ENCODE measurements at places on chromosomes 13 and 19. TPM values are rescaled to one million over a fixed set of nuclear protein-coding genes. Genes with fewer than 3 reads are reported as not detected.

DNA sequence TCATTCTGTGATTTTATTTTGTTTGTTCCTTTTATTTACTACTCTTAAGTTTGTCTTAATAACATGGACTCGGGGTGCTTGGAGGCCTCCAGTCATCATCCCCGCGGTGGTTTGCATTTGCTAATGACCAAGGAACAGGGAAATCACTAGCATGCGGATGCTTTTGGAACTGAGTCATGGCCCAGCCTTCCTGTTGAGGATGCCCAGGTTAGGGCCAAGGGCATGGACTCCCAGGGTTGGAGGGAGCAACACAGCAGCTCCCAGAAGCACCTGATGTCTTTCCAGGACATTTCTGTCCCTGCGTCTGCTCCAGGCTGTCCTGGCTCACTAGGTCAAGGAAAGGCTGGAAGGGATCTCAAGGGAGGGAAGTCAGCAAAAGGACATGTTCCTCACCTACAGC is 423.7 kb upstream of the TSHZ3 start:
- no peak for DNase-seq

DNA sequence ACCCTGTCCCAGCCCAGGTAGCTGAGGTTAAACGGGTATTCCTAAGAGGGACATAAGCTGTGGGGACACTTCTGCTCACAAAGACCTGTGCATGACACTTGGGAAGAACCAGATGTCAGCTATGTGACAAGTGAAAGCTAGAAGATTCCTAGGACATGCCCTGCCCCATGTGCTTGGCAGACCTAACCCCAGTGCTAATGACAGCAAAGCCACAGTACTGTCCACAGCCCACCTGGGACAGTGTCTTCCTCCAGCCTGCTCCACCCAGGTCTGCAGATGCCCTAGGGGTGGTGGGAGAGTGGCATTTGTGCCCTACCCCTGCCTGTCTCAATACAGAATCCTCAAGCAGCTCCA is 18.4 kb upstream of the EPHX3 start:
- no peak for DNase-seq

DNA sequence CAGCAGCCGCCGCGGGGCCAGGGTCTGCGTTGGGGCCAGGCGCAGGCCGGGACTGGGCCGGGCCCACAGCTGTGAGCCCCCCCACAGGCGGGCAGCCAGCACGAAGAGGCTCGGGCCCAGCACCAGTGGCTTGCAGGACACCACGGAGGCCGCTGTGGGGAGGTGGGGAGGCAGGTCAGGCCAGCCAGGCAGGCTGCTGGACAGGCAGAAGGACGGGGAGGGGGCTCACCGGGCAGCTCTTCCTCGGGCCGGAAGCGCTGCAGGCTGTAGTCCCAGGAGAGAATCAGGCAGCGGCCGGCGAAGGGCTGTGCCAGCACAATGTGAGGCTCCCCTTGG is 8.3 kb downstream of the LGI4 start:
- DNase-seq = no peak

GRCh38 chr13:59750860-59751259 is 412.9 kb downstream of the DIAPH3 start:
- DNase-seq = no peak

- no peak for DNase-seq
Observed at GRCh38 chr13:23455401-23456185, 22.1 kb upstream of the SACS start.

DNA sequence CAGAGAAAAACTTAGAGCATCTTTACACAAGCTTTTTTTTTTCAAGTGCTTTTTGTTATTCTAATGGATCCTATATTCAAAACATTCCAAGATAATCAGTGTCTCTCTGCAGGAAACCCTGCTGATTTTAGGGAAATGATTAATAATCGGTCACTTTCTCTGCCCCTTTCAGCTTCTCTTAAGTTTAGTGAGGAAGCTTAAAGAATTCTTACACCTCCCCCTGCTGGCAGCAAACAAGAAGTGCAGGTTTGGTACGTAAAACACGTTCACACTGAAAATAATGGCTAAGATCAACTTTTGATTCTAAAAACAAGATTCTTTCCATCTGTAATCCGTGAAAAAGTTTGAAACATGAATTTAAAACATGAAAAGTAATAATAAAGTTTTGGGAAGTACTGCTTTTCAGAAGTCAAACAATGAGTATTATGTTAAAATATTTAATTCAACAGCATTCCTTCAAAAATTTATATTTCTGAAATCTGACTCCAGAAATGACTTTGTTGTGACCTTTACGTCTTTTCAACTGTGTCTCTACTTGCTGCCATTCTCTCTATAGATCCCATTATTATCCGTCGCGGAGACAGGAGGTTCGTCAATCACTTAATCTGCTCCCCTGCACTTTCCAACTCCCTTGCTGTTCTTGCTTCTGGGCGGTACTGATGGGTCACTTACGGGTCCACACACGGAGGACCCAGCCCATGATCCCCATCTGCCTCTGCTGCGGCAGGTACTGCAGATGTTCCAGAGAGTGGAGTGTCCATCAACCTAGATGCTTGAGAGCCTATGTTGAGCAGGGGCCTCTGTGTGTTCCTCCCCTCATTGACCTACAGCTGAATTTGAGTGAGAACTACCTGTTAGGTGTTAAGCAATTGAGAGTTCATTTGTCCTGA is 203.1 kb upstream of the EDNRB start:
- DNase-seq = peak; percentile 55

- DNase-seq = no peak
Observed at GRCh38 chr13:60351326-60351725, 45.7 kb upstream of the TDRD3 start.

- peak; percentile 61 for DNase-seq
Observed at GRCh38 chr13:111247552-111247951, 72.9 kb upstream of the TEX29 start.

- no peak for DNase-seq
Observed at GRCh38 chr13:47237571-47237970, 340.7 kb upstream of the HTR2A start.

- no peak for DNase-seq
Observed at GRCh38 chr13:77335543-77335942, 8.6 kb upstream of the MYCBP2 start.

DNA sequence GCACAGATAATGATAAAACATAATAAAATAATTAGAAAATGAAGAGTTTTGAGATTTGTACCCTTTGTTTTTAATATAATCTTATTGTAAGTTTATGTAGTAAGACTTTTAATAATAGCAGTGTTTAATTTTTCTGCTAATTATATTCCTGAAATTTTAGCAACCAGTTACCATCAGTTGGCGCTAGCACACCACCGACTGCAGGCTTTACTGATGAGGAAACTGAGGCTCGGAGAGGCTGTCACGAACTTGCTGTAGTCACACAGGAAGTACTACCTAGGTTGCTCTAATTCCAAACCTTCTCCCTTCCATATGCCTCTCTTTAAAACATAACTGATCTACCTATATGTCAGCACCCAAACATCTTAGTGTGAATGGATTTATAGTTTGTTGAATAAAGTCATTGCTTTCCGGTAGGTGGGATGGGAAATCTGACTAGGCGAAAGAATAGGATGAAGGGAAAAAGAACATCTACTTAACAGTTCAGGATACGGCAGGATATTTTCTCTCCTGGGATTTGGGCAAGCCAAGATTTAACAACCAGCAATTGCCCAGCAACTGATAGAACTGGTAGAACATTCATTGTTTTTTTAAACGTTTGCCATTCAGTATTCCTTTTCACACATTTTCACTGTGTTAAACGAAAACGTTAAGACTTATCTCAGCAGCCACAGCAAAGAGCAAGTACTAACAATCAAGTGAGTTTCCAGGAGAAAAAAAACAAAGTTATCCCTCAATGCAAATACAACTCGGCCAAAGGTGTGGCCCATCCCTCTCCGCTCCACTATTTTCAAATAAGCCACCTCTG is 822 bp upstream of the RFXAP start:
- no peak for DNase-seq

GRCh38 chr13:45119469-45119990 is 780 bp upstream of the GTF2F2 start:
- DNase-seq = peak; percentile 18

DNA sequence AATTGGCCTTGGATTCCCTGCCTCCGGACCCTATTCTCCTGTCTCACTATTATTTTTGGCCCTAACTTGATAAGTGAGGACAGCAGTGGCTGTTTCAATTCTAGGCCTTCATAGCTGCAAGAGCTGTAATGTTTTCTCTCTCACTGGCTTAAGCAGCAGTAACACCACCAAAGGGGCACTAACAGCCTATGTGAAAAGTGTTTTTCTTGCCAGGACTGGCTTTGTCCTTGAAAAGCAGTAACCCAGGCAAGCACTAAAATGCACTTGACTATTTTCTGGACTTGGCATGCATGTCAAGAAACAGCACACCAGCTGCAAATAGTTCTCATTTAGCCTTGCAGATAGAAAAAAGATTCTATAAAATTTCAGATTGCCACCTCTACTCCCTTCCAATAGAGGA is 9.3 kb upstream of the FBXL3 start:
- no peak for DNase-seq

DNA sequence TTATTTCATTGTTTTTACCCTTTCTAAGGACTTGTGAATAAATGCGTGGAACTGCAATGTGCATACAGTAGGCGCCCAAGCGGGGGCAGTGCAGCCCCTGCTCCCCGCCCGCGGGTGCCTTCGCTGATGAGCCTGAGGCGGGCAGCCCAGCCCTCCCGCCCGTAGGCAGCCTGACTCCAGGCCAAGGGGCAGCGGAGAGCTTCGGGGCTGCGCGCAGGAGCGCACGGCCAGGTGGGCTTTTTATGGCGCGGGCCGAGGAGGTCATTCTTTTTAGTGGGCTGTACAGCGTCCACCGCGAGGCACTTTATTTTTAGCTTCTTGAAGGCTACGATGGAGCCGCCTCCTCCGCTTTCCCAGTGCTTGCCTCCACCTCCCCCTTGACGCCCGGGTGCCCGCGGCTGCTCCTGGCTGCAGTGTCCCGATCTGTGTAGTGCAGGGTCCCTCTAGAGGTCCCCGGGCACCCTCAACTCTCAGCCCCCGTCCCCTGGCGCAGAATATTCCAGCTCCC is 60.5 kb downstream of the CCNE1 start:
- DNase-seq = no peak

DNA sequence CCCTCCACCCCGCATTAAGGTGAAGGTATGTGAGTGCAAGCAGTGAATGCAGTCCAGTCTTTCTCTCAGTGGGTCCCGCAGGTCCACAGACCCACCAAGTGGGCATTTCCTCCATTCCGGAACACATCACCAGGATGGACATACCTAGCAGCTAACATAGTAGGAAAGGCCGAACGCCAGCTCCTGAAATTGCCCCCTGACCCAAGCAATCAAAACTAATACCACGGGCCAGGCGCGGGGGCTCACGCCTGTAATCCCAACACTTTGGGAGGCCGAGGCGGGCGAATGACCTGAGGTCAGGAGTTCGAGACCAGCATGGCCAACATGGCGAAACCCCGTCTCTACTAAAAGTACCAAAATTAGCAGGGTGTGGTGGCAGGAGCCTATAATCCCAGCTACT is 71.7 kb upstream of the VSTM2B start:
- DNase-seq = peak; percentile 1

DNA sequence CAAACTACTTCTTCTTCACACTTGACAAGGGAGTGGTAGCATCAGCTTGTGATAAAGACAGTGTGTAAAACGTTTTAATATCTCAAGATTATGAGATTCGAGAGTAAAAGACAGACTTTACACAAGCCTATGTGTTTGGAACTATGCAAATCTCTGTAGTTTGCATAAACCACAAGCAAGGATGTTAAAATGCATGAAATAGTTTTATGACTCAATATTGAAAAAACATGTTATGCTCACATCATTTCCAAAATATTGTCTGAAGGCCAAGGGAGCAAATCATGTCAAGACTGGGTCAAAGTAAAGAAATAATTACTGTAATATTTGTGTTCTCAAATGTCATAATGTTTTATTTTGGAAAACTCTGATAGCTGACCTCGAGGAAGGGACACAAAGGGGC is 316.8 kb upstream of the KLF12 start:
- DNase-seq = no peak

DNA sequence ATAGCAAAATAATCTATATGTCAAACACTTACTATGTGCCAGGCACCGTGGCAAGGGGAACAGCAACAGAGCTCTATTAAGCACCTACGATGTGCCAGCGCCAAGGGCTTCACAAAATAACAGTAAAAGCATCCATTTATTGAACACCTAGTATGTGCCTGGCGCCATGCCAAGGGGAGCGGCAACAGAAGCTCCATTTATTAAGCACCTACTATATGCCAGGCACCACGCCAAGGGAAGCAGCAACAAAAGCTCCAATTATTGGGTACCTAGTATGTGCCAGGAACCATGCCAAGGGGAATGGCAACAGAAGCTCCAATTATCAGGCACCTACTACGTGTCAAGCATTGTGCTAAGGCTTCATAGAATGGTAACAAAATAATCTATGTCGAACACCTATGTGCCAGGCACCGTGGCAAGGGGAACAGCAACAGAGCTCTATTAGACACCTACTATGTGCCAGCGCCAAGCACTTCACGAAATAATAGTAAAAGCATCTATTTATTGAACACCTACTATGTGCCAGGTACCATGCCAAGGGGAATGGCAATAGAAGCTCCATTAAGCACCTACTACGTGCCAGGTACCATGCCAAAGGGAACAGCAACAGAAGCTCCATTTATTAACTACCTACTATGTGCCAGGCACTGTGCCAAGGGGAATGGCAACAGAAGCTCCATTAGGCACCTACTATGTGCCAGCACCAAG is 107.7 kb downstream of the PTPRS start:
- DNase-seq = no peak

TLE6 gene
- 0.63 TPM for total RNA-seq

KLK6 gene
- 1.5 TPM for total RNA-seq

MVB12A gene
- total RNA-seq = 61.2 TPM

CPAMD8 gene
- total RNA-seq = 2.9 TPM

ALG11 gene
- 37.3 TPM for total RNA-seq

MATK gene
- 4.7 TPM for total RNA-seq

CHMP2A gene
- total RNA-seq = 154 TPM

ADPRHL1 gene
- 4.7 TPM for total RNA-seq

ZNF98 gene
- total RNA-seq = 0.89 TPM
